ENCODE measurements at places on chromosomes 1 and 21. TPM values are rescaled to one million over a fixed set of nuclear protein-coding genes. Genes with fewer than 3 reads are reported as not detected.
A peak's percentile ranks its signal among the peaks of the same experiment; 100 is the strongest.

DNA sequence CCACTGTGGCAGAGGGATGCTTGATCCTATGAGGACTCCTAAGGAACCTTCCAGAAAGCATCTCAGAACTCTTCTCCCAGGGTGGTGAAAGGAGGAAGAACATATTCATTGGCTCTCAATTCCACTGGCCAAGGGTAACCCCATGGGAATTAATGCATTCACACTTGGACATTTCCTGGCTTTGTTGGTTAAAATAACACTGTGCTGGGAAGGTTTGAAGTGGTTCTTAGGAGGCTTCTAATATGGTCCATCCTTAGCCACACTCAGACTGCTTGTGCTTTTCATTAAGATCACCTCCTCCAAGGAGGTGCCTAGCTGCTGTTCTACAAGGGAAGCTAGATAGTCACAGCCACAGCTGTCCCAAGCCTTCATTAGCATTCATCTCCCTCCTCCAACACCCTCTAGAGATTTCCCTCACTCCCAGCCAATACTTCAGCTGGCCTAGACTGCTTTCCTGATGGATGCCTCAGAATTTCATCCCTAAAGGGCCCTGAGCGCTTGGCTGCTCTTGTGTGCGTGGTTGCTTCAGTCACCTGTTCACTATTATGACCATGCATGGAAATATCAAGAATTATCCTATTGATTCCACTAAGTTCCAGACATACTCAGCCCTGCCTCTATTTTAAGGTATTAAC lies 544.4 kb downstream of the PLPP3 start:
- no peak overlapping the region for H3K27ac ChIP-seq
- DNase-seq: no peak
- no peaks in the 10 kb centered on the region for H3K36me3 ChIP-seq
- no peaks in the 10 kb centered on the region for H3K4me1 ChIP-seq
- H3K27me3 ChIP-seq: no peaks in the 10 kb centered on the region

GRCh38 chr1:88825721-88826120 lies 65.6 kb downstream of the GTF2B start:
- H3K27me3 ChIP-seq: no peaks in the 10 kb centered on the region
- H3K4me3 ChIP-seq: no peak overlapping the region
- no peak for DNase-seq
- H3K27ac ChIP-seq: no peak overlapping the region

- peaks cover 10% of the 10 kb centered on the region for H3K27me3 ChIP-seq
- no peak overlapping the region for H3K4me3 ChIP-seq
- no peaks in the 10 kb centered on the region for H3K4me1 ChIP-seq
- H3K36me3 ChIP-seq: no peaks in the 10 kb centered on the region
Observed at GRCh38 chr1:167675440-167675839, 45.4 kb downstream of the RCSD1 start.

- H3K36me3 ChIP-seq: no peaks in the 10 kb centered on the region
- no peaks in the 10 kb centered on the region for H3K27me3 ChIP-seq
- H3K4me3 ChIP-seq: no peak overlapping the region
- DNase-seq: peak; percentile 58
Observed at GRCh38 chr1:153598309-153599172, 14.4 kb downstream of the S100A16 start.

DNA sequence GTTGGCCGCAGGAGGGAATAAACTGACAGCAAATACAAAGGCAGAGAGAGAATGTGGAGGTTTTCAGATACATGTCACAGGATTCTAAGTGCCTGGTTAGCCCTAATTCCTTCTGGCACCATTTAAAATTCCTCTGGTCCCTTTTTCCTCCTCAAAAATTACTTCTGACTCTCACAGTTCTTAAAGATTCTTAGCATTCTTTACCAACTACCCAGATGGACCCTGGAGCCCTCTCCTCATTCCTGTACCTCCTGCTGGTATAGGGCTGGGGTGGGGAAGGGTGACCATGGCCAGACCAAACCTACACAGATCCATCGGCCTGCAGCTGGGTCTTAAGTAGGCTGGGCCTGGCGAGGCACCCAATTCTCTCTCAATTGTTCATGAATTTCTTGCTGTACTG lies 7.2 kb downstream of the MKNK1 start:
- H3K36me3 ChIP-seq: no peaks in the 10 kb centered on the region
- no peaks in the 10 kb centered on the region for H3K27me3 ChIP-seq
- no peak overlapping the region for H3K27ac ChIP-seq
- H3K4me1 ChIP-seq: peaks cover 2% of the 10 kb centered on the region

DNA sequence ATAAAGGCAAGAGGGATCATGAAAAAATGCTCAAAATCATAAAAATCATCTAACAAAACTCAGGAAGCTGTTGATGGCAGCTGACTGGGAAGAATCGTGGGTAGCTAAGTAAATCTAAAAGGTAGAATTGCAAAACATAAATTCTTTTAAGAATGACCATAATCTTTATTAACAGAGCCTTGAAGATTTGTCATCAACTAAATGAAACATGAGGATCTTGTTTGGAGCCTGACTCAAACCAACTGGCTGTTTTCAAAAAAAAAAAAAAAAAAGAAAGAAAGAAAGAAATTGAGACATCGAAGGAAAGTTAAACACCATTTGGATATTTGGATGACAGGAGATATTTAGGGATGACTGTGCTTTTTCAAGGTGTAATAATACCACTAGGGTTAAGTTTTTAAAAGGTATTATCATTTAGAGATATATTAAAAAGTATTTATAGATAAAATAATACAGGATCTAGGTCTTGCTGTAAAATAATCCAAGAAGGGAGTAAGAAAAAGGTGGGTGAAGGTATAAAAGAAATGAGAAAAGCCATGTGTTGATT lies 48.6 kb downstream of the CD34 start:
- peak overlapping the region; percentile 51 for H3K27ac ChIP-seq
- H3K4me3 ChIP-seq: no peak overlapping the region
- H3K36me3 ChIP-seq: no peaks in the 10 kb centered on the region
- DNase-seq: no peak
- peaks cover 16% of the 10 kb centered on the region for H3K4me1 ChIP-seq

GRCh38 chr1:210400043-210400840 lies 71.5 kb downstream of the HHAT start:
- no peaks in the 10 kb centered on the region for H3K4me1 ChIP-seq
- H3K4me3 ChIP-seq: no peak overlapping the region
- no peaks in the 10 kb centered on the region for H3K36me3 ChIP-seq
- DNase-seq: peak; percentile 78
- no peaks in the 10 kb centered on the region for H3K27me3 ChIP-seq

DNA sequence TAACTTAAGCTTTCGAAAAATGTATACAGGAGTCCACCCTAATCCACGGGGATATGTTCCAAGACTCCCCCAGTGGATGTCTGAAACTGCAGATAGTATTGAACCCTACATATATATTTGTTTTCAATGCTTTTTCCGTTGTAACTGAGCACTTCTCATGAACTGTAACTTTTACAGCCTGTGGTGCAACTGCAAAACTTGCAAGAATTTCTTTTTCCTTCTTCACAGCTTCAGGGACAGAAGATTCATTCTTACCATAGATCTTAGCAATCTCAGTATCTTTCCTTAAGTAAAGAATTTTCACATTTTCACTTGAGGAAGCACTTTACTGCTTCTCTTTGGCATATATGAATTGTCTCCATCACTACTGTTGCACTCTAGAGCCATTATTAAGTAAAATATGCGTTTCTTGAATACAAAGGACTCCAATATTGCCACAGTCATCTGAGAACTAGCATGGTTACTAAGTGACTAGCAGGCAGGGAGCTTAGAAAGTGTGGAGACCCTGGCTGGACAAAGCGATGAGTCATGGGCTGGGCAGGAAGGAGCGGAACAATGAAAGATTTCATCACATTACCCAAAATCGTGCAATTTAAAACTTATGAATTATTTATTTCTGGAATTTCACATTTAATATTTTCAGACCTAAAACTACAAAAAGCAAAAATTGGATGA lies 14.1 kb downstream of the DPYD start:
- peak; percentile 97 for DNase-seq
- H3K4me3 ChIP-seq: no peak overlapping the region
- H3K27ac ChIP-seq: no peak overlapping the region
- H3K36me3 ChIP-seq: no peaks in the 10 kb centered on the region
- peaks cover 9% of the 10 kb centered on the region for H3K4me1 ChIP-seq

GRCh38 chr1:3192361-3192760 lies 123.4 kb downstream of the PRDM16 start:
- H3K4me1 ChIP-seq: no peaks in the 10 kb centered on the region
- no peak overlapping the region for H3K4me3 ChIP-seq
- no peak overlapping the region for H3K27ac ChIP-seq
- no peaks in the 10 kb centered on the region for H3K36me3 ChIP-seq
- no peak for DNase-seq
- H3K27me3 ChIP-seq: no peaks in the 10 kb centered on the region

GRCh38 chr1:169236143-169236542 lies 129.7 kb downstream of the ATP1B1 start:
- H3K4me1 ChIP-seq: no peaks in the 10 kb centered on the region
- DNase-seq: peak; percentile 49
- H3K36me3 ChIP-seq: no peaks in the 10 kb centered on the region
- H3K27me3 ChIP-seq: no peaks in the 10 kb centered on the region

- no peak overlapping the region for H3K27ac ChIP-seq
- no peaks in the 10 kb centered on the region for H3K4me1 ChIP-seq
- no peak overlapping the region for H3K4me3 ChIP-seq
- DNase-seq: no peak
- H3K27me3 ChIP-seq: no peaks in the 10 kb centered on the region
- H3K36me3 ChIP-seq: no peaks in the 10 kb centered on the region
Observed at GRCh38 chr1:50831300-50832061, 128.6 kb downstream of the FAF1 start.

DNA sequence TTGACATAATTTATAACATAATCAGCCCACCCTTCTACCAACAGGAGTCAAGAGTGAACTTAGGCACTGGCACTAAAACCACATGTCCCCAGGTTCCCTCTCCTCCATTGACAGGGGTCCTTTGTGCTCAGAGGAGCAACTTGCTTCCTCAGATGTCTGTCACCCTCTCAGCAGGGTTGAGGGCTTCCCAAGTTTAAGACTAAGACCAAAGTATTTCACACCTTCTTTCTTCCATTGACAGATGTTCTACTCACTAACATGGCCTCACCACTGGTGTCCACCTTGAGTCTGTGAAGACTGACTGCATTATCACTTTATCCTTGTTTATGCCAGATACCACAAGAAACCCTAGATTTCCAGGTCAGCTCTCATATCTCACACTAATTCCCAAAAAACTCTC lies 56.5 kb downstream of the CCDC18 start:
- DNase-seq: no peak
- no peaks in the 10 kb centered on the region for H3K4me1 ChIP-seq

- H3K27ac ChIP-seq: no peak overlapping the region
- no peak overlapping the region for H3K4me3 ChIP-seq
- H3K36me3 ChIP-seq: no peaks in the 10 kb centered on the region
- no peak for DNase-seq
Observed at GRCh38 chr1:193313354-193314140, 127.1 kb upstream of the B3GALT2 start.

DNA sequence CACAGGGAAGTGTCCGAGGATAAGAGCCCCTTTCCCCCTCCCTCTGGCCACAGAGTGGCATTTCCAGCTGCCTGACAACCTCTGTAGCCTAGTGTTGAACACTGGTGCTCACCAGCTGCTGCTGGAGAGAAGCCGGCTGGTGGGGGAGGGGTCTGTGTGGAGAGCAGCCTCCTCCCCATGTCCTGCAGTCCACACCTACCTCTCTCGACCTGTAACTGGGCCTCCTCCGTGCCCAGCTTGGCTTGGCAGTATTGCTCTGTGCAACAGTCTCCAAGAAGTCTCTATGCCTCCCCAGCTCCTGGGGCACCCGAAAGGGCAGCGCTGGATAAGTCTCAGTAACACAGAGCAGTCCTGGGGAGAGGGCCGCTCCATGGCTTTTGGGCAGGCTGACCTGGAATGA lies 17.0 kb downstream of the PAPPA2 start:
- H3K4me1 ChIP-seq: no peaks in the 10 kb centered on the region
- no peak overlapping the region for H3K4me3 ChIP-seq
- DNase-seq: no peak
- H3K27me3 ChIP-seq: no peaks in the 10 kb centered on the region
- H3K27ac ChIP-seq: no peak overlapping the region

DNA sequence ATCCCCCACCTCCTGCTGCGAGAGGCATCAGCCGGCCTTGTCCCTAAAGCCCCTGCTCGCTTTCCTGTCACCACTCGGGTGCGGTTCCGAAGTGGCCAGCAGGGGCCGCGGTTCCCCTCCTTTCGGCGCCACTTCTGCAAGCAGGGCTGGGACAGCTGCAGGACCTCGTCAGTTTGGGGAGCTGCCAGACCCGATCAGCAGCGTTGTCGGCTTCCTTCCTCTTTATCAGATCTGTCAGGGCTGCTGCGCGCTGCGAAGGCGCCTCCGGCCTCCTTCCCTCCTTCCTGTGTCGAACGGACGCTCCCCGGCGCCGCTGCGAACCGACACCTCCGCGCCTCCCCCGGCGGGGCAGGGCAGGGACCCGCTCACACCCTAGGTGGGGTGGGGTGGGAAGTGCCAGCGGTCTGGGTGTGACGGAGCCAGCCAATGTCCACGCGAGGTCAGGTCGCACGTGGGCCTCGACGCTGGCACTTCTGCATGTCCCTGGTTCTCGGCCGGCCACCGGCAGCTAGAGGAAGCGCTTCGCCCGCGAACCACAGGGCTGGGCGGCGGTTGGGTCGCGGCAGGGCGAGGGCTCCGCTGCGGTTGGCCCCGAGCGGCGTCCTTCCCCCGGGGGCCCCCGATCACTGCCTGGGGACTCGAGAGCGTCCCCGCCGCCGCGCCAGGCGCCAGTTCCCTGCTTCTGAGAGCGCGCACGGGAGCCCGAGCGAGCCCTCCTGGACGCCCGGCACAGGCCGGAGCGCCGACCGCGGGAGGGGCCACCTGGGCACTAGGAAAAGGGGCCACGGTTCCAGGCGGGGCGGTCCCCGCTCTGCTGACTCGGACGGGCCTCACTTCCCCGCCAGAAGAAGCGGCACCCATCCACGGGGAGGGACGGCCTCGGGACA lies 81.8 kb downstream of the RUNX3 start:
- H3K27me3 ChIP-seq: no peaks in the 10 kb centered on the region
- peak overlapping the region; percentile 37 for H3K4me3 ChIP-seq
- H3K36me3 ChIP-seq: peaks cover 2% of the 10 kb centered on the region
- H3K4me1 ChIP-seq: peaks cover 4% of the 10 kb centered on the region

GRCh38 chr1:41673806-41674205 lies 189.3 kb upstream of the EDN2 start:
- H3K27me3 ChIP-seq: no peaks in the 10 kb centered on the region
- no peak overlapping the region for H3K4me3 ChIP-seq
- DNase-seq: no peak
- H3K4me1 ChIP-seq: peaks cover 4% of the 10 kb centered on the region
- H3K27ac ChIP-seq: no peak overlapping the region

Gene PYGO2
- 28.1 TPM for total RNA-seq

Gene GPR52
- total RNA-seq: 0.66 TPM

Gene AK2
- 59.3 TPM for total RNA-seq

Gene OVAAL
- total RNA-seq: not detected

Gene MCOLN3
- 2.5 TPM for total RNA-seq

Gene ADGRB2
- 7.4 TPM for total RNA-seq

Gene BRDT
- total RNA-seq: not detected

Gene SLC19A2
- 8.9 TPM for total RNA-seq

Gene LRRC71
- not detected for total RNA-seq

Gene WDTC1
- total RNA-seq: 23.3 TPM

Gene DIP2A
- 13.6 TPM for total RNA-seq

Gene CD5L
- total RNA-seq: not detected

Gene TCEA3
- total RNA-seq: 37.5 TPM

Gene NID1
- 29.3 TPM for total RNA-seq

Gene BSND
- not detected for total RNA-seq

All from fibroblast of lung (primary cell).